ENCODE measurements at places on chromosomes 2 and 18.

DNA sequence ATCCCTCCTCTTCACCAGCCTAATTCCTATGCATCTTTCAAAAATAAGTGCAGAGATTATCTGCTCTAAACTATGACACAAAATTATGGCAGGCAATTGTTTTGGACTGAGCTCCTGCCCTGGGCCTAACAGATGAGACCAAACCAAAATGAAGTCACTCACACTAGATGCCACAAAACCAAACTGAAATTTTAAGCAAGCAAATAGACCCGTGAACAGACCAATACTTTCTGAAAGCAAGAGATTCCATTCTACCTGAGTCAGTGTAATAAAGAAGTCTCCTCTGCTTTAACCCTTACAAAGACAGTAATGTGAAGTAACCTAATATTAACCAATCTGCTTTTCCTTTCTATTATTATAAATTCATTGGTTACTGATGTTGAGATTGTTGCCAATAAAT lies 84.3 kb downstream of the RIT2 start:
- DNase-seq = no peak

DNA sequence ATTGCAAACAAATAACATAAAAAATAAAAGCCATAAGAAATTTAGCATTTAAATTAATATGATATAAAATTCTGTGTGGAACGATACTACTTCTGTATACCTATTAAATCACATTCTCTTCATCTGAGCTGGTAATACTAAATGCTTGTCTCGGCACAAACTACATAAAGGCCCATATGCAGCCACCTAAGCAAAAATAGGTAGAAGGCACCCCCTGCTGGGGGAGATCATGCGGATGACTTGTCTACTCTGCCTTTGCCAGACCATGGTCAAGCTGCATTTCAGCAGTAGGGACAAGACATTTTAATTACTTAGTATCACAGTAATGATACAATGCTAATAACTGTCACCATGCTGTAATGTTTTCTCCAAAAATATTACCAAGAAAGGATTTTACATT lies 108.0 kb downstream of the CDH19 start:
- DNase-seq = no peak

- no peak for DNase-seq
Observed at GRCh38 chr2:30721241-30721640, 86.0 kb downstream of the CAPN13 start.

GRCh38 chr2:222796413-222797103 lies 64.3 kb upstream of the ACSL3 start:
- DNase-seq = no peak

- no peak for DNase-seq
Observed at GRCh38 chr2:200373973-200374416, 67.5 kb downstream of the SPATS2L start.

DNA sequence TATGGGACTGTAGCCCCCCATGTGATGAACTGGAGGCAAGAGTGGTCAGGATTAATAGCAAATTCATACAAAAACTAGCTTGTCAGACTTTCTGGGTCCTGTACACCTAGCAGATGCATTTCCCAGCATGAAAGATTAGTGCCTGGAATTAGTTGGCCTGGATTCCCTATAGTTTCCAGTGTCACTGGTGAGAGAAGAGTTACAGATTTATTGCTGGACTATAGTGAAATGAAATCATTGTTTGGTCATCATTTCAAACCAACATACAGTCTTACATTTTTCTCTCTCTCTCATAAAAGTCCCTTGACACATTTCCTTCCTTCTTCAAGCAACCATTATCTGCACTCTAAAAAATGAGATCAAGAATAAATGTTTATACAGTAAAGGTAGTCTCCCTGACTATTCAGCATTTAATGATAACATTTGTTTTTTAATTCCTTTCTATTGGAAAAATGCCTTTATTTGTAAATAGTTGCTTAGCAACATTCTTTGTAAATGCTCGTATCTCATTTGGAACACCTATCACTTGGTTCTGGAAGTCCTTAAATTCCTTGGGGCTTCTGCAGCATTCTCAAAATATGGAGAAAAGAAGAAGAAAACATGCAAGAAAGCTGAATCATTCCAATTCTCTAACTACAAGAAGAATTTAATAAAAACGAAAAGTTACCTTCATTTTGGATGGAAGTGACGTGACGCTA lies 144.4 kb downstream of the MREG start:
- no peak for DNase-seq

- DNase-seq = no peak
Observed at GRCh38 chr18:30639361-30639760, 403.2 kb downstream of the DSC3 start.

DNA sequence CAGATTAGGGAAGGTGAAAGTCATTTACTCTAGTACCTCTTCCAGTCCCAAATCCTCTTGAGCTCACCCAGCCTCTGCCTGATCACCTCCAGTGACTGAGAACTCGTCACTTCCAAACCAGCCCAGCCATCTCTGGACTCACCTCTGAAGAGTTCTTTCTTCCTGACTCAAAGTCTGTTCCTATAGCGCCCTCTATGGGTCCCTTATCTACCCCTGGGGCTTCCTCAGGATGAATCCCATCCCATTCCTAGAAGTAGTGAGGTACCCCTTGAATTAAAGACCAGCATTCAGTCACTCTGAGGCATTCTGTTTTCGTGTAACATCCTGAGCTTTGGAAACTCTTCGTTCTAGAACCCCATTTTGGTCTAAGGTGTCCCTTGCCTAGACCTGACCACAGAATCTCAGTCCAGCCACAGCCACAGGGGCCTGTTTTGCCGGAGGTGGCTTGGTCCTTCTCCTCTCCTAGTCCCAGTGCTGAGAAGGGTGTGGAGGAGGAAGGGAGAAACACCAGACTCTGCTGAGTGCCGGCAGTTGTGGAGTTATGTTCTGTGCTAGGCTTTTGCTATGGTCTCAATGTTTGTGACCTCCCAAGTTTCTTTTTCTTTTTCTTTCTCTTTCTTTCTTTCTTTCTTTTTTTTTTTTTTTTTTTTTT lies 32.7 kb downstream of the SIX3 start:
- DNase-seq = no peak

GRCh38 chr18:62702259-62702658 lies 13.1 kb upstream of the PHLPP1 start:
- DNase-seq = no peak

GRCh38 chr2:148578493-148578884 lies 66.1 kb upstream of the EPC2 start:
- no peak for DNase-seq

DNA sequence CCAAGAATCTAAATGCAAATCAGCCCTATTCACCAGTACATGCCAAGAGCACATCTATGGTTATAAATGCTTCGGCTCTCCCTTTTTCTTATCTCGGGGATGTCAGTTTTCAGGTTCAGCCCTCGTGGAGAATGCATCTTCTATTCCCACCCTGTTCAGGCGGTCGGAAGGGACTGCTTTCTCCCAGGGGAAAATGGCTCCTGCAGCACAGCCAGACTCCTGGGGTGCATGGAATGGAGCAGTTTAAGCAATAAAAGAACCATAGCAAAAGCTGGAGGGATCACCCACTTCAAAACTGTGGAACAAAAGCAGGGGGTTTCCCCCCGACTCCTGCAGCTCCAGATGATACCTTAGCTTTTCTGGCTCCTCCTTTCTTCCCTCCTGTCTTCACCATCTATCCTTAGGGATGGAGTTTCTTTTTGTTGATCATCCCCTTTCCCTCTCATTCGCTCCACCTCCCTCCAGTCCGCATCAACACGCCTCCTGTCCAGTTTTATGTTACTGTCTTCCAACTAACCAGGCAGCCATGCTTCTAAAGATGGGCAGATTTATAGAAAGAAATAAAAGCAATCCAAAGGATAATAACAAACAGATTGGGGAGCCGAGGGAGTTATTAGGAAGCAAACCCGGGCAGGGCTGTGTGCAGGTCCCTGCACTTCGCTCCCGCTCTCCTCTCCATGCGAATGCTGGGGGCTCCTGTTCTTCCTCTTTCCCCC lies 356.2 kb upstream of the SMIM21 start:
- no peak for DNase-seq

GRCh38 chr2:177797808-177798207 lies 274.8 kb downstream of the PDE11A start:
- no peak for DNase-seq

GRCh38 chr18:9671214-9671613 lies 36.9 kb upstream of the RAB31 start:
- no peak for DNase-seq

DNA sequence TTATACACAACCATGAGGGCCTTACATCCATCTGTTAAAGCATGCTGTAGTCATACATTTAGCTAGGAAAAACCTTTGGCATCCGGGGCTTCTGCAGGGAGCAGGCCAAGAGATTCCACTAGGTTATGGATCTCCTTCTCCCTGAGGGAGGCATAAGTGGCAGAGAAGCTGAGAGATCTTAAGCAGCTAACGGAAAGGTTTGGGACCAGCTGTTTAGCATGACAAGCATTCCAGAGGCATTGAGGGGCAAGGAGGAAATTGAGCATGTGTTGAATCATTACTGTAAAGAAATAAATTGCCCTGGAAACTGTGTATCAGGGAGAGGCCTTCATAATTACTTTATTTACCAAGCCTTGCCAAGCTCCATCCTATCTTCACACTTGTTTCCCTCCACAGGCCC lies 643.1 kb downstream of the CNTNAP5 start:
- DNase-seq = no peak

DNA sequence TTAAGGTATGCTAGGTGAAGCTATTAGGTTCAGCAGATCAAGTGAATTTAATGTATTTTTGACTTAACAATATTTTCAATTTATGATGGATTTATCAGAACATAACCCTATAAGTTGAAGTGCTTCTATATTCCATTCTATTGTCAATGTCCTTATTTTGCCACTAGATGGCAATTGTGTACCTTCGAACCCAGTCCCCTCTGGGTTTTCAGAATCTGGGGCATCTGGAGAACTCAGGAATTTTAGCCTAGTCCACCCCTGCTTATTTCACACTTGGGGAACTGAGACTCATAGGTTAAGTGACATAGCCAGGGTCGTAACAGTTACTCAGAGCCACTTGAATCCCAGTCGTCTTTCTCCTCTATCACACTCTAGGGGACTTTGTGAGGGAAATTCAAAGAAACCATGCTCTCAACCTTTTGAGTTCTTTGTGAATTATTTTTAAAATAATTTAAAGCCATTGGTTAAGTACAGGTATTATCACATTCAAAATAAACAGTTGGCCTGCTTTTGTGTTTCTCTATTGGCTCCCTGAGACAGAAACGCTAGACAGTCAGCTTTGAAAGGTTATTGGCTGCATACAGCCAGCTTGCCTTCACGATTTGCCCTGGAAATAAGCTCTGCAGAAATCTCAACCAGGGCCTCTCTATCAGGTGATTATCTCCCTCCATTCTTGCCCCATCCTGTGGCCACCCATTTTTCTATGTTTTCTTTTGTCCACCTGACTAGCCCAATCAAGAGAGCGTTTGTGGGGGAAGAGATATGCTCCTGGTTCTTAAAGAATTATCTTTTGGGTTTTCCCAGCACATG lies 145.0 kb downstream of the TTC27 start:
- DNase-seq = no peak

- no peak for DNase-seq
Observed at GRCh38 chr18:22346401-22346952, 71.2 kb downstream of the CTAGE1 start.

DNA sequence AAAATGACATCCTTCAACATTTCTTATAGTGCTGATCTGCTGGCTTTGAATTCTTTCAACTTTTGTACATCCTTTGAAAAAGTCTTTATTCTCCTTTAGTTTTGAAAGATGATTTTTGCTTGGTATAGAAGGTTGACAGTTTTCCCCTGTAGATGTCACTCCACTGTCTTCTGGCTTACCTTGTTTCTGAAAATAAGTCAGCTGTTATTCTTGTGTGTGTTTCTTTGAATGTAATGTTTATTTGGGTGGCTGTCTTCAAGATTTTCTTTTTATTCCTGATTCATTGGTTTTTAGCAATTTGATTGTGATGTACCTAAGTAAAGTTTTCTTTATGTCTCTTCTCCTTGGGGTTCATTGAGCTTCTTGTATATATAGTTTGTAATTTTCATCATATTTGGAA lies 47.6 kb downstream of the ACTR3 start:
- DNase-seq = no peak

- peak; percentile 28 for DNase-seq
Observed at GRCh38 chr18:48293954-48294898, 115.0 kb downstream of the ZBTB7C start.

- DNase-seq = no peak
Observed at GRCh38 chr2:64220894-64221617, 76.8 kb upstream of the PELI1 start.

DNA sequence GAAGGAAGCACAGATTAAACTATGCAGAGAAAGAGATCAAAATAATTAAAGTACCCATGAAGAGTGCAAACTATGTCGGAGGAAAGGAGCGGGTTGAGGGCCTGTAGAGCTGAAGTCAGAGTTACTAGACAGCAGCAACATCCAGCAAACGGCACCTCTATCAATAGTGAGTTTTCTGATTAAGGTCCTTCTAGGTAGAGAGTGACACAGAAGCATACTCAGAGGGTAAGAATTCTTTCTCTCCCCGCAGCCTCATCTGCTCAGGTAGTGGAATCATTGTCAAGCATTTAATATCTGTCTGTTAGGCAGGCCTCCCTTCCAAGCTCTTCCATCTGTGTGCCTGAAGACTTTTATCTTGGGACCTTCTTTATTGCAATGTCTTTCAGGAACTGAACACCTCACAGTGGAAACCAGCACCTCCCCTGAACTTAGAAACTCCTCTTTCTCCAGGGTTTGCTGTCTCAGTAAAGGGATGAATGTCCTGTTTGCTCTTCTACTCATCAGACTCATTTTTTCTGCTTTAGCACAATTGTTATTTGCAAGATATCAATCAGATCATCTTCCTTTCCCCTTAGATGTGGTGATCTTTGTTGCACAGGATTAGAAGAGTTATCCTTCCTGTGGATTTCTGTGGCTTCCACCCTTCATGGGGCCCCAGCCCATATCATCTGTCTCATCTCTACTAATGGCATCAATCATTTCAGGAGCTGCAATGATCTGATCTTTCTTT lies 28.8 kb downstream of the SP140 start:
- DNase-seq = no peak

GRCh38 chr18:67770520-67770919 lies 254.0 kb upstream of the DSEL start:
- no peak for DNase-seq

GRCh38 chr2:231890896-231891513 lies 35.2 kb downstream of the NPPC start:
- DNase-seq = no peak

- DNase-seq = peak; percentile 81
Observed at GRCh38 chr2:230660294-230661060, 52.2 kb upstream of the CAB39 start.

DNA sequence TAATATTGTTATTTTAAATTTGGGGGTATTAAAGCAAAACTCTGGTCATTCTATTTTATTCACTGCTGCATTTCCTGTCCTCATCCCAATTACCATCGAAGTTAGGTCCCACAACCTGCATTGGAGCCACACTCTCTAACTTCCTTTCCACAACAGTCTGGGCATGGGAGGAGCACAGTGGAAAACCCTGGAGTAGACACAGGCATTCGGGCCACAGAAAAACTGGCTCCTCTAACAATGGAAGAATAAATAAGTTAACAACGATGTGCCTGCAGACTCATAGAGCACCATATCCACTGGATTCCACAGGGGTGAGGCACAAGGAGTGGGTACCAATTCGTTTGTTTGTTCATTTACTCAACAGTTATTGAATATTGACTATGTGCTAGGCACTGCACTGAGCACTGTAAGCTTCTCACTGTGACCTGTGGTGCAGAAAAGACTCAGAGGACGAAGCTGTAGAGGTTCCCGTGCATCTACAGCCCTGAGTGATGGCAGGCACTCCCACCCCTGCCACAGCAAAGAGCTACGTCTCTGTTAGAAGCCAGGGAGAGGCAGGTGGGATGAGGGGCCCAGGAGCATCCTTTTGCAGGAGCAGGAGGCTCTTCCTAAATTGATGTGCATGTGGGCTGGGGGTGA lies 154.2 kb upstream of the PGAP1 start:
- DNase-seq = no peak

Data from activated CD8-positive, alpha-beta memory T cell treated with anti-CD3 and anti-CD28 coated beads for 24 hours (primary cell).